Hepatocyte (in vitro differentiated cells): ENCODE measurements at places on chromosomes 3 and 15. TPM values are rescaled to one million over a fixed set of nuclear protein-coding genes. Genes with fewer than 3 reads are reported as not detected.

DNA sequence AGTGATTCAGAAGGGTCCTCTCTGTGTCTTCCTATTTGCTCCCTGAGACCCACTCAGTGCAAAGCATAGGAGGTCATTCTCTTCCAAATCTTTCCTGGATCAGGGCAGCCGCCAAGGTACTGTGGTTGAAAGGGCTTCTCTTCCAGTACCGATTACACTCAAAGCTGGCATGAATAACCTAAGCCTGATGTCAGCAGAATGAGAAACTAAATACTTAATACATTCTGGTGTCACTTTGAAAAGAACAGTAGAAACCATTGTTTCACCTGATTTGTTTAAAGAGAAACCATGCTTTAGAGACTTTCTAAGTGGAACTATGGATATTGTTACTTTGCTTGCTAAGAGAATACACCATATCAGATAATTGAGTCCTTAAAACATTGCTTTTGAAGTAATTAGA, 50.2 kb downstream of the PDHB start:
- peak overlapping the region; percentile 8 for H3K27ac ChIP-seq
- H3K27me3 ChIP-seq = no peaks in the 10 kb centered on the region
- H3K36me3 ChIP-seq = no peaks in the 10 kb centered on the region
- H3K4me3 ChIP-seq = no peak overlapping the region
- DNase-seq = no peak
- peaks cover 15% of the 10 kb centered on the region for H3K4me1 ChIP-seq

DNA sequence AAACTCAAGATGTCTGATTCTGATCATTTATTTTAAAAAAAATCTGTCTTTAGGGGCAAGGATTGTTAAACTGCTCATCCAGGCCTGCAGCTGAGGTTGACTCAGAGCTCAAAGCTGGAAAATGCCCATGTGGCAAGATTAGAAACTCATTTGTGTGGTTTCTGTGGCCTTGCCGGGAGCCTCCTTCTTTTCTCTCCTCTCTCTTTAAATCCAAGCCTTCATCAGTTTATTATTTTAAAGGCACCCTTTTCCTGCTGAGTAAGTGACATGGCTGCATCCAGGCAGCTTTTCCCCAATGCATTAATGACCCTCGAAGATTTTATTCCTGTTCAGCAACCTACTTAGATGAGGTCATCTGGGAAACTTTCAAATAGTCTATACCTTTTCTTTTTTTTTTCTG, 221.3 kb upstream of the CDIN1 start:
- no peak overlapping the region for H3K4me3 ChIP-seq
- no peaks in the 10 kb centered on the region for H3K4me1 ChIP-seq
- H3K27ac ChIP-seq = peak overlapping the region; percentile 38
- no peaks in the 10 kb centered on the region for H3K27me3 ChIP-seq

GRCh38 chr15:63374686-63375520, 6.7 kb downstream of the CA12 start:
- H3K4me3 ChIP-seq = no peak overlapping the region
- no peak overlapping the region for H3K27ac ChIP-seq
- DNase-seq = peak; percentile 43
- peaks cover 15% of the 10 kb centered on the region for H3K4me1 ChIP-seq

The SOX2 gene
- 2.4 and 3.5 TPM in 2 replicates for total RNA-seq

The KIF23 gene
- total RNA-seq = 12.0 and 13.9 TPM in 2 replicates

DNA sequence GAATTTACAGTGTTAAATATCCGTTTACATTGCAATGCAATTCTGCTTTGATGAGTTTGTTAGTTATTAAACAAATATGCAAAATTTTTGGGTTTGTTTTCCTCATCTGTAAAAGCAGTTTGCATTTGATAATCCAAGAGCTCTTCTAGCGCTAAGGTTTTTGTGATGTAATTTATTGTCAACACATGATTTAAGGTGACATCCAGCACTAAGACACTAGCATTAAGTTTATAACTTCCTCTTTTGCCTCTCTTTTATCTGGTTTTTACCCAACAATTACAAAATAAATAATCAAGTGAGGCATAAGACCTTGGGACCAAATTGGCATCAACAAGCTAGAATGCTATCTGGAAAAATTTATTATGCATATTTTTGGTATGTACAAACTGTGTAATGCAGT, 969 bp upstream of the DNAJC19 start:
- no peaks in the 10 kb centered on the region for H3K36me3 ChIP-seq
- DNase-seq = no peak
- H3K4me3 ChIP-seq = peak overlapping the region; percentile 43
- no peaks in the 10 kb centered on the region for H3K27me3 ChIP-seq

DNA sequence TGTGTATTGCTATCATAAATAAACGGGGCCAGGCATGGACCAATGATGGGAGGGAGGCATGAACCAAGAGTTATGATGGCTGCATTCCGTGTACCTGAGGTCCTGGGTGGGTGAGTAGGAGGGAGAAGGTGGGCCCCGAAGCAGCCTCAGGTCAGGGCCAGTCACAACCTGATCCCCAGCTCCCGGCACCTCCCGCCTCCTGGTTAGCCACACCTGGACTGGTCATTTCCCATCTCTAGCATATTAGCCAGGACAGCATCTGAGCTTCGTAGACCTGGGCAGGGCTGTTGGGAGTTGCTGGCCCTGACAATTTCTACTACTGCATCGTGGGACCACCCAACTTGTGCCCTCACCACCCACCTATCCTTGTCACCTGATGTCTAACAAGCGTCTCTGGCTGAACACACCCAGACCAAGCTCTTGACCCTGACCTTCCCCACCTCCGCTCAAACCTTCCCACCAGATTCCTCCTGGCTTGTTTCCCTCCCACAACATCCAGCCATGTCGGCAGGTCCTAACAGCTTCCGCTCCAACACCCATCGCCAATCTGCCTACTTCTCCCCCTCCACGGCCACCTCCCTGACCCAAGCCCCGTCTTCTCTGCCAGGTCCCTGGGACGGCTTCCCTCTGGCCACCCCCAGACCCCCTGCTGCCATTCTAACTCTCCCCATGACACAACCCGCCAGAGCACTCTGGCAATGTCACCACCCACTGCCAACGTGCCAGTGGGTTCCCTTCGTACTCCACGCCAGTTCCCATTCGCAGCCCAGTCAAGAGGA, 133.8 kb upstream of the IQSEC1 start:
- no peak overlapping the region for H3K4me3 ChIP-seq
- no peaks in the 10 kb centered on the region for H3K27me3 ChIP-seq
- DNase-seq = no peak
- no peaks in the 10 kb centered on the region for H3K4me1 ChIP-seq
- H3K27ac ChIP-seq = no peak overlapping the region

The PRTG gene
- total RNA-seq = 10.8 and 19.0 TPM in 2 replicates

- no peaks in the 10 kb centered on the region for H3K4me1 ChIP-seq
- no peaks in the 10 kb centered on the region for H3K27me3 ChIP-seq
- DNase-seq = no peak
These were observed 146.7 kb downstream of the NR2E3 start for GRCh38 chr15:71957026-71957425.

GRCh38 chr3:20809356-20809755, 623.4 kb upstream of the SGO1 start:
- H3K27me3 ChIP-seq = no peaks in the 10 kb centered on the region
- DNase-seq = no peak
- no peaks in the 10 kb centered on the region for H3K4me1 ChIP-seq
- H3K27ac ChIP-seq = no peak overlapping the region

- no peaks in the 10 kb centered on the region for H3K4me1 ChIP-seq
- no peak for DNase-seq
- H3K36me3 ChIP-seq = no peaks in the 10 kb centered on the region
- no peak overlapping the region for H3K4me3 ChIP-seq
These were observed 62.8 kb upstream of the TMEM115 start for GRCh38 chr3:50422153-50422552.

DNA sequence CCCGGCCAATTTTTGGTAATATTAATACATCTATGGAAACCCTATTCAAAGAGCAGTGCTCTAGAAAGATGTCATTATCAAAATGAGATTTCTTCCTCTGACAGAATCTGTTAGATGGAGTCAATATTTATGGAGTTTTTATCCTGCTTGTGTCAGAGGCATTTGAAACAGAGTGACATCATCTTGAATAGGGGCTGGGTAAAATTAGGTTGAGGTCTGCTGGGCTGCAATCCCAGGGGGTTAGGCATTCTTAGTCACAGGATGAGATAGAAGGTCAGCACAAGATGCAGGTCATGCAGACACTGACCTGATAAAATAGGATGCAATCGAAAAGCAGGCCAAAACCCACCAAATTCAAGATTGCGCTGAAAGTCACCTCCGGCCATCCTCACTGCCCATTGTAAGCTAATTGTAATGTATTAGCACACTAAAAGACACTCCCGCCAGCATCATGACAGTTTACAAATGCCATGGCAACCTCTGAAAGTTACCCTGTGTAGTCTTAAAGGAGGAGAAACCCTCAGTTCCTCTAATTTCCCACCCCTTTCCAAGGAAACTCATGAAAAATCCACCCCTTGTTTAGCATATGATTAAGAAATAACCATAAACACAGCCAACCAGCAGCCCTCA, 27.3 kb upstream of the CCDC50 start:
- no peak for DNase-seq
- no peaks in the 10 kb centered on the region for H3K36me3 ChIP-seq
- no peaks in the 10 kb centered on the region for H3K27me3 ChIP-seq
- no peaks in the 10 kb centered on the region for H3K4me1 ChIP-seq
- peak overlapping the region; percentile 16 for H3K27ac ChIP-seq

- peaks cover 36% of the 10 kb centered on the region for H3K4me1 ChIP-seq
- no peaks in the 10 kb centered on the region for H3K36me3 ChIP-seq
- DNase-seq = no peak
- H3K27ac ChIP-seq = peak overlapping the region; percentile 41
These were observed 33.0 kb downstream of the LSM3 start for GRCh38 chr3:14211621-14212020.

DNA sequence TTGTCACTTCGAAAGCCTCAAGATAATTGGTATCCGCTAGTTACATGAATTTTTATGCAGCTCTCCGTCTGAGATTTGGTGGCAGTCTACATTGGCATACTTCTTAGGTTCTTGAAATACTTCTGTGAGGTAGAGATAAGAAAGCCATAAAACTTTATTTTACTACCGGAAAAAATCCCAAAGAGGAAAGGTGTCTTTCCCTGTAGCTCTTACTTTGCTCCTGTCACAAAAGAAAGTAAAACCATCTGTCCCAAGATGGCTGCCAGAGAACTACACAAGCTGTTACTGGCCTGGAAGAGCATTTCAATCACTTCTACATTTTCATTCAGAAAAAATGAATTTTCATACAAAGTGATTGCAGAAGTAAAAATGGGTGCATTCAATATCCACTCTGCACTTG, 214.8 kb upstream of the ST8SIA2 start:
- no peaks in the 10 kb centered on the region for H3K27me3 ChIP-seq
- H3K27ac ChIP-seq = no peak overlapping the region

The CCRL2 gene
- 1.5 and 3.1 TPM in 2 replicates for total RNA-seq
